Germinal center (tissue), 1 donor: ENCODE measurements at places on chromosomes 7 and 10.

- DNase-seq: peak; percentile 44
These were observed 102.7 kb downstream of the MACC1 start for GRCh38 chr7:20114468-20114867.

DNA sequence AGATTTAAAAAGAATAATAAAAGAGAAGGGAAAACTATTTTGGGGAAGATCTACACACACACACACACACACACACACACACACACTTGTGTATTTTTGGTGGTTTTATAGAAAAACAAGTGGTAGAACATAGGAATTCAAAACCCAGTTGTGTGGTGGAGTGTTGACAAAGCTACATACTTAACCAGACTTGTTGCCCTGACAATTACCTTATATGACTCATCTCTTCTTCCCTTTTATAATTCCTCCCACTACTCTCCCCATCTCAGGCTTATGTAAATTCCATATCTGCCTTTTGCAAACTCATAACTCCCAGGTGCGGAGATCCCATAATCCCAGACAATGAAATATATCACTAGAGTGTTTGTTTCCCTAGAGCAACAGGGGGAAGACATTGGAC lies 873.7 kb downstream of the NXPH1 start:
- no peak for DNase-seq

DNA sequence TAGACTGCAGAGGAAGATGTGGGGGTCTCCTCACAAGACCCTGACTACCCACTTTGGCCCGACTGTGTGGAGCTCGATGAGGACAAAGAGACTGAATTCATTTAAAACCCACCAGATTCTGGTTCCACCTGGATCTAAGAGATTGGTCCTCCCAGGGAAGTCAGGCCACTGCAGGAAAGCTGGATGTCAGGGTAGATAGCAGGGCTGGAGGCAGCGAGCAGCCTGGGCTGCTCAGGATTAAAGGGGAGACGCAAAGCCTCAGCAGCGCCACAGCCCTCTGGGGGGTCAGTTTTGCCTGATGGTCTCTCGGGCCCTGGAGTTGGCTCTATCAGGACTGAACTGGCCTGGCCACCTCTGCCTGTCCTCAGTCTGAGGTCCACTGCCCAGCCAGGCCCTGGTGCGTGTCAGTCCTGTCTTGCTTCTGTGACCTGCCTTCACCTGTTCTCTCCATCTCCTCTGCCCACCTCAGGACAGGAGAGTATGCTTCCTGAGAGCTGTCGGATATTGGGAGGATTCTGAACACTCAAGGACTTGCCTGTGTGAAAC lies 12.2 kb upstream of the KLRG2 start:
- no peak for DNase-seq

GRCh38 chr7:73681031-73681430 lies 2.2 kb downstream of the DNAJC30 start:
- DNase-seq: no peak

DNA sequence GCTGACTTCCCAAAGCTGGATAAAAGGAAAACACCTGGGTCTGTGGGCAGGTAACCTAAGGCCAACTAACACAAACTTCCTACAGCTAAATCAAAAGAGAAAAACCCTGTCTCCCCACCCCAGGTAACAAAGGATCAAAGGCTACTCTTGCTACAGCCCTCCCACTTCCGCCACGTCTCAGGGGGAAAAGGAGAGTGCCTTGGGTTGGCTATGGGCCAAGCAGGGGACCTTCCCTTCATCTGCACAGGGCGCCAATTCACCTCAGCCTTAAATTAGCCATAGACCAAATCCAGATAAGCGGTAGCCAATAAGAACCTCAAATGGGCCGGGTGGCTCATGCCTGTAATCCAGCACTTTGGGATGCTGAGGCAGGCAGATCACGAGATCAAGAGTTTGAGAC lies 69.1 kb upstream of the LANCL2 start:
- DNase-seq: no peak

- DNase-seq: no peak
These were observed 32.3 kb downstream of the AHCYL2 start for GRCh38 chr7:129257168-129257567.

DNA sequence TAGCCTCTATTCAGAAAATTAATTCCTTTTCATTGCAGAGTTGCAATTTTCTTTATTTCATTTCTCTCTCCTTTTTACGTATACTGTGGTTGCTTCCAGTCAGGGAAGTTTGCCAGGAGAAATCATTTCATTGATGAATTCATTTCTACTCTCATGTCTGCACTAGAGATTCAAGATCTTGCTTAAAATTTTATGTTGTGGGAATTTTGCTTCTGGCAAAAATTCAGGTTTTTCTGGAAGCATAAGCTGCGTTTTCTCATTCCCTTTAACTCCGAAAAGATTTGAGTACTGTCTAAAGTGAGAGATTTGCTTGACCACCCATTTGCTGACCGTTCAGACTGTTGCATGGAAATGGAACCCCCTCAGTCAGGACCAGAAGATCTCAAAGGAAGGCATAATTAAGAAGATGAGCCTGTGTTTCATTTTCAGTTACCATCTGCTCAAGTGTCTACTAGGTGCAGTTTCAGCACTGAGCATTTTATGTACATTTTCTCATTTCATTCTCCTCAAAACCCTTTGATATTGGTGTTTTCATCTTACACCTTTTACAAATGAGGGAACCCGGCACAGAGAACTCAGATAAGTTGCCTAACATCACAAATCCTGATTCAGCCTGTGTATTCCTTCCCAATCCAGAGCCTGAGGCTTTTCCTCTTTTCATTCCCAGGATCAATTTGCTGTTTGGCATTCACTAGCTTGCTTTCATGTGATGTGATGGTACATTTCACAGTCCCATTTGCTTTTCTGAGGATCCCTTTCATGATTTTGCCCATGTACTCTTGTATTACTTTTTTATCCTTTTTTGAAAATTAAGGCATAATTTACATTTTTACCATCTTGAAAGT lies 3.9 kb downstream of the PTPRZ1 start:
- DNase-seq: no peak

- DNase-seq: peak; percentile 14
These were observed 779 bp downstream of the C1QL3 start for GRCh38 chr10:16520900-16521299.

DNA sequence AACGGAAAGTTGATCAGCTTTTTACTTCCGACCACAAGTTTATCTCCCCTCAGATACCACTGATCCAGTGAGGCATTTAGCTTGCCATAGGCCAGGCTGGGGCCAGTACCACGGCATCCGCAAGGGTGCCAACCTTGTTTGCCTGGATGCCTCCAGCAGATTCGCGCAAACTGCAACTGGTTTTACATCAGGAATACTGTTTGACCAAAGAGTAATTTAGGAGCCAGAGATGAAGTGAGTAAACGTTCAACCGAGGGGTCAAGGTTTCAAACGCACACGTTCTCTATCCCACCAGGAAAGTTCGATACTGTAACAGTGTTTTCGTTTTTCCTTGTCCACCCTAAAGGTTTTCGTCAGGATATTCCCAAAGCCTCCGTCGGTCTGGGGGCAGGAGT lies 266 bp upstream of the MDFIC start:
- DNase-seq: no peak

DNA sequence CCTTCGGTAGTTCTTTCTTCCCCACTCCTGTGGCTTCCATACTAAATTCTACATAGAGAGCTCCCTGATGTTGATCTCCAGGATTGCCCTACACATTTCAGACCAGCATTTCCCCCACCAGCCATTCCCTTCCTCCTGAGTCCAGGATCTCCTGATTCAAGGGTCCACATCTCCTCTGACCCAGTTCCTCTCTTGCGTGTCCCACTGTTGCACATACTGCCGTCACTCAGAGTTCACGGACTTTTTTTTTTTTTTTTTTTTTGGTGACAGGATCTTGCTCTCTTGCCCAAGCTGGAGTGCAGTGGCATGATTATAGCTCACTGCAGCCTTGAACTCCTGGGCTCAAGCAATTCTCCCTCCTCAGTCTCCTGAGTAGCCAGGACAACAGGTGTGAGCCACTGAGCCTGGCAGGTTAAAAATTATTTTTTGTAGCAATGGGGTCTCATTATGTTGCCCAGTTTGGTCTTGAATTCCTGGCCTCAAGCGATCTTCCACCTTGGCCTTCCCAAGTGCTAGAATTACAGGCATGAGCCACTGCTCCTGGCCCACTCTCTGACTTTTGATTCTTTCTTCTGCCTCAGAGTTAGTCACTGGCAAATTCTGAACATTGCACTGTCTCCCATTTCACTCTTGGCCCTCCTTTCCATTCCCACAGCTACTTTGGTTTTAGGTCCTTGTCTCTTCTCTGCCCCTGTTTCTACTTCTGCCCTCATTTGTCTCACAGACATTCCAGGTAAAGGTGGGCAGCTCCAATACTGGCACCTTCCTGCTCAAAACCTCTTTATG lies 29.6 kb upstream of the ZRANB1 start:
- no peak for DNase-seq

DNA sequence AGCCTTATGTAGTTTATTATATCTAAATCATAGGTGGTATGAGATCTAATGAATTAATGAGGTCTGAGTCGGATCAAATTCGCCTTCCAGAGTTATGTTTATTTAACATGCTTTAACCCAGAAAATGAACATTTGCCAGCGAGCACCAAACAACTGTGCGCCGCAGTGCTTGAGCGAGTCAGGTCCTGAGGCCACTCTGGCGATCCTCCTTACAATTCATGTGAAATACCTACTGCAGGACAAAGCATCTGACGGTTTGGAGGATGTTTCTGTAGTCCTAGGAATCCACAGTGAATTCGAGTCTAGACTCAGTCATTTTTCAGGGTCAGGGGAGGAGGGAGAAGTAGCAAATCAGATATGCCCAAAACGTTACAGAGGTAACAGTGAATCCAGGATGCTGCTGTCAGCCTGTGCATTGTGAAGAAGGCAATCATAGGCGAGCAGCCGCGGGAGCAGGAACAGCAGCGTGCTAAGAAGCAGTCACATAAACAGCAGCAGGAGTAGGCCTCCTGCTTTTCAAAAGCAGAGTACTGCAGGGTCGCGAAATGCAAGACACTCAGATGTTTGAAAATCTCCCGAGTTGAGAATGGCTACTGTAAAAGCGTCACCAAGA lies 120.2 kb downstream of the CACNB2 start:
- no peak for DNase-seq

DNA sequence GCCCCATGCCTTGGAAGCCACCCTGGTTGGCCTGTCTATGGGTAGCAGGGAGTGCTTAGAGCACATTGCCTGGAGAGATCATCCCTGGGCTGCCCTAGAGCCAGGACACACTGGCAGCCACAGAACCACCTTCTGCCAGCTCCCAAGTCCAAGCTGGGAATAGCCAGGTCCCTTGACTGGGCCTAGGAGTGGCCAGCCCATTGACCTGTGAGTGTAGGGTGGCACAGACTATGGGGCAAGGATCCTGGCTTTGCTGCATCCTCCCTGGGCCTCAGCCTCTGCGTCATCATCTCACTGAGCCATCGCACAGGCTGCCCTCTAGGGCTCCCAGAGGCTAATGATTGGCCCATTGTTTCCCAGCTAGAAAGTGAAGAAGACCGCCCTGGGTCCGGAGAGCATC lies 7.0 kb downstream of the AQP1 start:
- DNase-seq: no peak

- no peak for DNase-seq
These were observed 116.8 kb upstream of the BMPER start for GRCh38 chr7:33788531-33788930.

DNA sequence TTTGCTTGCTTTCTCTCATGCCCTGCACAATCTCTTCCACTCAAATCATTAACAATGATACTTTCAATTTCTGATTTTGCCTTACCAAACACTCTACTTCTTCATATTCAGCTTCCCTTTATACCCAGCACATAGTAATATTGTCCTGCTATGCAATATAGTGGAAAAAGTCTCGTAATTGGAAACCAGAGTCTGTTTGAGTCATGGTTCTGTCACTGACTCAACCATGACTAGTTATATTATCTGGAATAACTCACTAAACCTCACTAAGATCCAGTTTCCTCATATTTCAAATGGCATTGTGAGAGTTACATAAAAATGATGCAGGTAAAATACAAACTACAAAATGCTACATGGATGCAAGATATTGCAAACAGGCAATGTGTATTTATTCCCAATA lies 98.5 kb upstream of the LRRTM3 start:
- DNase-seq: no peak

- no peak for DNase-seq
These were observed 212.6 kb downstream of the CACNA2D1 start for GRCh38 chr7:82230811-82231581.

DNA sequence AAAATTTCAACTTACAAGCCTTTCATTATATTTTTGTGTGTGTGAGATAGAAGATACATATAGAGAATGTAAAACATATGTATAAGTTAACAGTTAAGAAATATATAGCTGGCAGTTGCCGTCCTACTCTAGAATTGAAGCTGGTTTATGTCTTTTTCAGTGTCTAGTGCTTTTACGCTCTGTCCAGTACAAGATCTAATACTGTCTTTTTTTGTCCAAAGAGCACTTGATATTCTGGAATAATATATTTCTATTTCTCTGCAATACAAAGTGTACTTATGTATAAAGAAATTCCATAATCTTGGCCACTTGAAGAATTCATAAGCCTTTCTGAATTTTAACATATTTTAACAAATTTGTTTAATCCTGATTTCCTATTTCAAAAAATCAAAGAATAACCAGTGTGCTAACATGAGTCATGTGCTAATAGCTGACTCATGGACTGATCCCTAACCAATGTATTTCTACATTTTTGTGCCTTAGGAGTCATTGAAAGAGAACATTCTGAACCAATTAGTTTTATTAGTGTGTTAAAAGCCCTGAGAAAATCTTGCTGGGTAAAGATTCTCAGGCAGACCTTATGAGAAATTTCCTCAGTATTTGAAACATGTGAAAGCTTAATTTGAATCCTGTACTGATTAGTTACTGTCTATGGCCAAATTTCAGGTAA lies 73.2 kb upstream of the CCAR1 start:
- DNase-seq: no peak

GRCh38 chr7:91314591-91315323 lies 50.5 kb downstream of the FZD1 start:
- DNase-seq: no peak

DNA sequence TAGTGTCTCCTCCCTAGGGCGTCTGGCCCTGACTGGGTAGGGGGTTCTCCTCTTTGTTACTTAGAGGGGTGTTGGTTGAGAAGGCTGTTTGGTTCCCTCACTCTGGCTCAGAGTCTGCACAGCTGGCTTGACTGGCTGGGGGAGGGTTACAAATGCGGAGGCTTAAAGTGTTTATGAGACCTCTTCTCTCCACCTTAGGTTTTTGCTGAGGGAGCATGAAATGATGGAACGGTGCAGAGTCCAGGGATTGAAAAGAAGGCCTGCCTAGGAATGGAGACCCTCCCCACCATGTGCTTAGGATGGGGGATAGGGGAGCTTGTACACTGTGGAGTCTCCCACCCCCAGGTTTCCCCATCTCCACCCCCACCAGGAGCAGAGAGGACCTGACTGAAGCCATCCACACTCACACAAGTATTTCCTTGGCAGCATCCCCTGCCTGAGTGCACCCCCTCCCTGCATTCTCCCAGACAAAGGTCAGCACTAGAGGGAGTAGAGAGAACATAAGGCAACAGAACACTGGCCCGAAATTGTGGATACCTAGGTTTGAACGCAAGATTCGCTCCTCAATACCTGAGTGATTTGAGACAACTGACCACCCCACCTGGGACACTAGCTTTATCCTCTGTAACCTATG lies 1.7 kb upstream of the LDB1 start:
- no peak for DNase-seq

- no peak for DNase-seq
These were observed 138.2 kb downstream of the ADAM12 start for GRCh38 chr10:126250045-126250444.
